ENCODE measurements at places on chromosomes 3 and 15. TPM values are rescaled to one million over a fixed set of nuclear protein-coding genes. Genes with fewer than 3 reads are reported as not detected.

- H3K4me3 ChIP-seq: no peak overlapping the region
- DNase-seq: peak; percentile 92
- no peak overlapping the region for H3K27ac ChIP-seq
- H3K27me3 ChIP-seq: no peaks in the 10 kb centered on the region
- H3K36me3 ChIP-seq: no peaks in the 10 kb centered on the region
These were observed 8.3 kb downstream of the ANKRD63 start for GRCh38 chr15:40274350-40275274.

Gene ZNF385D
- 108 TPM for total RNA-seq

Gene WNT5A
- 0.52 TPM for total RNA-seq

DNA sequence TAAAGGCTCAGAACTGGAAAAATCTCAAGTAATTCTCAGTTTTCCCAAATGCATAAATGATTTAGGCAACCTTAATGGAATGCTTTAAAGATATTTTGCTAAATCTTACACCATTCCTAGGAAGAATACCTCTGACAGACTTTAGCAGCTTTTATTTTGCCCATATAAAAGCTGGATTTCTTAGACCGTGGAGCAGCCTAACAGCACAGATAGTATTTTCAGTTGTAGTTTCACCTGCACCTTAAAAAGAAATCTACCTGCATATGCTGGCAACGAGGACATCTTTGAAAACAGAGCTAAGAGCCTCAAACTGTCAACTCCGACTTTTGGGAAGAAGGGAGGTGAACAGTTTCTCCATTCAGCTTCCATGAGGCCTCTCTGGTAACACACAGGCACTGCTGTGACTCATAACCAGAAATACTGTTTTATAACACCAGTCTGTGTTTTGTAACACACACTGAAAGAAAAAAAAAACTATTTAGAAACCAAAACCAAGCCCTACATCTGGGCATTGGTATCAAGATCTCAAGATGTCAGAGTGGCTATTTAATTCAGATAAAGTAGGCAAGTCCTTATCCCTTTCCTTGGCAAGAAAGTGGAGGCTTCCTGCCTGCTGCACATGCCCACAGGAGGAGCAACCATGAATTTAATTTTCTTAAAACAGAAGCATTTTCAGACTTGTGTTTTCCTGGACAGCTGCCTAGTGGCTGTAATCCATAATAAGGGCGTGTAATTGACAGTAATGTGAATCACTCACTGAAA, 181.5 kb upstream of the ICE2 start:
- H3K4me1 ChIP-seq: no peaks in the 10 kb centered on the region
- H3K36me3 ChIP-seq: no peaks in the 10 kb centered on the region
- DNase-seq: no peak
- no peaks in the 10 kb centered on the region for H3K27me3 ChIP-seq
- no peak overlapping the region for H3K4me3 ChIP-seq
- no peak overlapping the region for H3K27ac ChIP-seq

DNA sequence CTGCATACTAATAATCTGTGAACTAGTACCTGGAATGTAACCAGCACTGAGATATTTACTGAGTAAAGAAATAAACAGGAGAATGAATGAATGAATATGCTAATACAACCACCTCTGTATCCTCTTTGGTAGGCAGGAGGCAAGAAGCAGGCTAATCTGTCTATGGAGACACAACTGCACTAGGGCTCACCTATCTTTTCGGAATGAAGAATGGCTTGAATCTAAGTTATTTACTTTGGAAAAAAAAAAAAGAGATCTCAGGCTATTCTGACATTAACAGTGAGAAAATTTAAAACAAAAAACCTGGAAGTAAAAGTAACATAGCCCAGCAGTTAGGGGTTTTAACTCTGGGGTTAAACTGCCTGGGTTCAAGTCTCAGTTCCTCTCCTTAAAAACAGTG, 174.2 kb downstream of the FOXP1 start:
- no peak for DNase-seq
- no peaks in the 10 kb centered on the region for H3K4me1 ChIP-seq
- H3K27me3 ChIP-seq: peaks cover 2% of the 10 kb centered on the region

- DNase-seq: no peak
- H3K4me1 ChIP-seq: no peaks in the 10 kb centered on the region
- H3K27ac ChIP-seq: no peak overlapping the region
- no peaks in the 10 kb centered on the region for H3K36me3 ChIP-seq
- H3K27me3 ChIP-seq: no peaks in the 10 kb centered on the region
- no peak overlapping the region for H3K4me3 ChIP-seq
These were observed 114.7 kb upstream of the BHLHE40 start for GRCh38 chr3:4864503-4864902.

DNA sequence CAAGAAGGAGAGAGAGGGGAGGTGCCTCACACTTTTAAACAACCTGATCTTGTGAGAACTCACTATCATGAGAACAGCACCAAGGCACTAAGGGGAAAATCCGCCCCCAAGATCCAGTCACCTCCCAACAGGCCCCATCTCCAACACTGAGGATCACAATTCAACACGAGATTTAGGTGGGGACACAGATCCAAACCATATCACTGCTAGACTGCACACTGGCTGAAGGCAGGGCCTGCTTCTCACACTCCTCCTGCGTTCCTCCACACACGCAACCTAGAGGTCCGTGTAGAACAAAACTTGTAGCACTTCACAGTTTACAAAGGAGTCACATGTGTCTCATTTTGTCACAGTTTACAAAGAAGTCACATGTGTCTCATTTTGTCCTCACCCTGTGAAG, 97.8 kb downstream of the DAPK2 start:
- H3K27ac ChIP-seq: no peak overlapping the region
- no peaks in the 10 kb centered on the region for H3K4me1 ChIP-seq
- no peaks in the 10 kb centered on the region for H3K27me3 ChIP-seq
- no peaks in the 10 kb centered on the region for H3K36me3 ChIP-seq

- no peak overlapping the region for H3K27ac ChIP-seq
- H3K4me3 ChIP-seq: no peak overlapping the region
- H3K36me3 ChIP-seq: no peaks in the 10 kb centered on the region
- DNase-seq: peak; percentile 68
- H3K27me3 ChIP-seq: no peaks in the 10 kb centered on the region
- H3K4me1 ChIP-seq: no peaks in the 10 kb centered on the region
These were observed 16.2 kb downstream of the CTSH start for GRCh38 chr15:78928616-78929093.

Gene GFM1
- total RNA-seq: 39.3 TPM
